Hematopoietic multipotent progenitor cell treated with erythropoietin and hydrocortisone succinate and interleukin-3 and kit ligand, for 8 days (in vitro differentiated cells): ENCODE measurements at places on chromosomes 7 and 10.

GRCh38 chr7:112431803-112432202 lies 18.5 kb upstream of the IFRD1 start:
- DNase-seq, result no peak

- DNase-seq, result no peak
Observed at GRCh38 chr10:14625765-14626525, 148.8 kb downstream of the FAM107B start.

- peak; percentile 85 for DNase-seq
Observed at GRCh38 chr10:48363617-48364355, 57.3 kb downstream of the MAPK8 start.

GRCh38 chr10:43846187-43846680 lies 197.6 kb upstream of the ZNF32 start:
- no peak for DNase-seq

- no peak for DNase-seq
Observed at GRCh38 chr7:102128303-102128702, 158.4 kb upstream of the SH2B2 start.

DNA sequence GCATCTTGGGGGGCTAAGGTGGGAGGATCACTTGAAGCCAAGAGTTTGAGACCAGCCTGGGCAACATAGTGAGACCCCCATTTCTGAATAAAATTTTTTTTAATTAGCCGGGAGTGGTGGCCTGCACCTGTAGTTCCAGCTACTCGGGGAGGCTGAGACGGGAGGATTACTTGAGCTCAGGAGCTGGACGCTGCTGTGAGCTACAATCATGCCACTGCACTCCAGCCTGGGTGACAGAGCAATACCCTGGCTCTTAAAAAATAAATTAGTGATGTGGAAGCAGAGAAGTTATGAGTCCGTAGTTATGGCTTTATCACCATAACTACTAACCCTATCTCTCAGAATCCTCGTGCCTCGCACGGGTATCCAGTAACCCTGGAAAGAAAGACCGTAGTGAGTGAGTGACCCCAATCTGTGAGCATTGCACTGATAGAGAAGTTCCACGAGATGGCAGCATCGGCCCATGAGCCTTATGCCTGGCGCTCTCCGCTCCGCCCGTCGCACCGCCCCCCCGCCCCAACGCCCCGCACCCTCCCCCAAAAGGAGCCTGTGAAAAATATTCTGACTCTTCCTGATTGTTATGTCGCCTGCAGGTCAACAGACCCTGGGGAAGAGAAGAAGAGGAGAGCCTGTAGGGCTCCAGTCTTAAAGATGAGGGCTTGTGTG lies 4.9 kb upstream of the SLC29A3 start:
- peak; percentile 58 for DNase-seq

DNA sequence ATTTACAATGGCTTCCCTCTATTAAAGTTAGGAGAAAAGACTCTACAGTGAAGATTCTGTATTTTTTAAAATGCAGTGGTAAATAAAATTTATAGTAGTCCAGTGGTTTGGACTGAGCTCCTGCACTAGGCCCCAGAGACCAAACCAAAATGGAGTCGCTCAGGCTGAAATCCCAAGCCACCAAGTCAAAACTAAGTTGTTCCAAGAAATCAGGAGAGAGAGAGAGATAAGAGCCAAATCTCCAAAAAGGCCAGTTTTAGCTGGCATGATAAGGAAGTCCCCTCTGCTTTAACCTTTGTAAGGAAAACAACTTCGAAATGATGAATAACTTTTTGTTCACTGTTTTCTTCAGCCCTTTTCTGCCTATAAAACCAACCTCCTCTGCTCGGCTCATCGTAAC lies 265.9 kb upstream of the KLF14 start:
- no peak for DNase-seq
